ENCODE measurements at places on chromosomes 2 and 18. TPM values are rescaled to one million over a fixed set of nuclear protein-coding genes. Genes with fewer than 3 reads are reported as not detected.
A peak's percentile ranks its signal among the peaks of the same experiment; 100 is the strongest.

- no peak overlapping the region for H3K4me3 ChIP-seq
- peaks cover 10% of the 10 kb centered on the region for H3K4me1 ChIP-seq
- peaks cover 16% of the 10 kb centered on the region for H3K27me3 ChIP-seq
- no peak for DNase-seq
- H3K27ac ChIP-seq = no peak overlapping the region
These were observed 143.6 kb downstream of the SPP2 start for GRCh38 chr2:234193977-234194563.

DNA sequence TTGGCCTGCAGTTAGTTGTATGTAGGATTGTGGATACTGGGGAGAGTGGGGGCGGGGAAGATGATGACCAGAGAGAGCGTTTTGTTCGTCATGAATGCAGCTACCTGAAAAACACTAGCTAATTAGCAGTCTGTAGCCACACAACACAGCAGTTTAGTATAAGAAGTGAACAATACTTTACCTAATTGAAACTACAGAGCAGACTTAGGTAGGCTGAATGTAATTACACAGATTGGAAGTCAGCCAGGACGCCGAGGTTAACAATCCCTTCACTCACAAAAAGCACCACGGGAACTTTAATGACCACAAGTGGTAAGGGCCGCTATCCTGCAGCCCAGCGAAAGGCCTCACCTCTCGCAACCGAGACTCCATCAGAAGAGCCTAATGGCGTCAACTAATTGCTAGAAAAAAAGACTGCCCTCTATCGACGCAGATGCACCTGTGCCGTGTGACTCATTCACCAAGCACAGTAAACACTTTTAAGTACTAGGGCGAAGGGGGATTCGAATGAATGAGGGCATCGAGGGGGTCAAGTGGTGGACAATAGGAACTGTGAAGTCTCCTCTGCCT is 591.0 kb downstream of the ARHGAP15 start:
- H3K27ac ChIP-seq = no peak overlapping the region
- H3K36me3 ChIP-seq = peaks cover 45% of the 10 kb centered on the region
- peaks cover 10% of the 10 kb centered on the region for H3K4me1 ChIP-seq
- DNase-seq = no peak
- no peaks in the 10 kb centered on the region for H3K27me3 ChIP-seq
- no peak overlapping the region for H3K4me3 ChIP-seq

DNA sequence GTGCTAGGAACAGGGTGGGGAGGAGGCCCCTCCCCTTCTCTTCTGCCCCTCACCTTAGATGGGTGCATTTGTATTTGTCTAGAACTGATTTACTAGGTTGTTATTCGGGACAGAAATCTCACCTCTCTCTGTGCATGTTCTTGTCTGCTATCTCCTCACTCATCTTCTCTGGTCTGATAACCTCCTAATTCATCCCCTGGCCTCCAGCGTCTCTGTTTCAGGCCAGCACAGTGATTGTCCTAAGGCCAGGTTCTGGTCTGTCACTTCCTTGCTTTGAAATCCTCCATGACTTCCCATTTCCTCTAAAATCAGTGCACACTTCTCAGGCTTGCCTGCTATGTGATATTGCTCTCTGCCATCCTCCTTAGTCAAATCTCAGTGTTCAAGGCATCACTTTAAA is 58.4 kb downstream of the CELF4 start:
- H3K4me1 ChIP-seq = no peaks in the 10 kb centered on the region
- no peak for DNase-seq
- peaks cover 2% of the 10 kb centered on the region for H3K27me3 ChIP-seq
- H3K27ac ChIP-seq = no peak overlapping the region

DNA sequence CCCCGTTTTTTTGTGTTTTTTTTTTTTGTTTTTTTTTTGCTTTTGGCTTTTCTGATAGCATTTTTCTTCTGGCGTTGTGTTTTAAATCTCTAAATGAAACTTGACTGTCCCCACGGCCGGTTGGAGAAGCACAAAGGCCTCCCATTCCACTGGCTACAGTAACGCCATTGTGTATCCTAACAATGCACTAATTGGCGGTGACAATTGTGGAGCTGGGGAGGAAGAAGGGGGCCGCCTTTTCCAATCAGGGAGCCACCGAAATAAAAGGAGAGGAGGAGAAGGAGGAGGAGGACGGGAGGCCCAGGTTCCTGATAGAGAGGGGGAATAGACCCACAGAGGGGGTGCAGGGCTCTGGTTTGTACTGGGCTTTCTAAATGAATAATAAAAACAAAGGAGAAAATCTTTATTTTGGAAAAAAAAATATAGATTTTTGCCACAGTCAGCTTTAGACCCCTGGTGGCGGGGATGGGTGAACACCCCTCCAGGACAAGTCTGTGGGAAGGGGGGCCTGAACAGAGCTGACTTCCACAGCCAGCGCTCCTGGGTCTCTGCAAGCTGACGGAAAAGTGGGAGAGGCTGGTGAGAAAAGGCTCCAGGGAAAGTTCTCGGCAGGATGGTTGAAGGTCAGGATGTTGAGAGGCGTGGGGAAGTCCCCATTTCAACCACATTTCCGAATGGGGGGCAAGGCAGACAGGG is 43.7 kb upstream of the FZD5 start:
- peaks cover 2% of the 10 kb centered on the region for H3K4me1 ChIP-seq
- H3K4me3 ChIP-seq = no peak overlapping the region
- H3K27me3 ChIP-seq = no peaks in the 10 kb centered on the region
- no peak overlapping the region for H3K27ac ChIP-seq
- DNase-seq = no peak

DNA sequence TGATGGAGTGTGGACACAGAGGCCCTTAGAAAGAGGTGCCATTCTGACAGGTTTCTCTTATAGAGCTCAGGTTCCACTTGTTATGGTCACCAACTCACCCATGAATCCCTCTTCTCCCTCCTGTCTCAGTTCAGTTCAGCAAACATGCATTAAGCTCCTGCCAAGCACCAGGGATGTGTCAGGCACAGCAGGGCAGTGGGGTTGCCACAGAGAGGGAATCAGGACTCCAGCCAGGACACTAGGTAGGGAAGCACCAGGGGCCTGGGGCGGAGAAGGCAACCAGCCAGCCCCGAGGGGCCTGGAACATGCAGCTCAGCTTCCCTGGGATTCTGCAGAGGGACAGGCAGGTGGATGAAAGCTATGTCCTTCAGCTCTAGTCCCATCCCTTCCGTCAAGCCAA is 44.6 kb downstream of the TOGARAM2 start:
- no peak overlapping the region for H3K4me3 ChIP-seq
- H3K27me3 ChIP-seq = no peaks in the 10 kb centered on the region
- peaks cover 5% of the 10 kb centered on the region for H3K4me1 ChIP-seq

- no peaks in the 10 kb centered on the region for H3K36me3 ChIP-seq
- no peak overlapping the region for H3K27ac ChIP-seq
- no peak for DNase-seq
- H3K27me3 ChIP-seq = peaks cover 28% of the 10 kb centered on the region
- H3K4me3 ChIP-seq = no peak overlapping the region
These were observed 1.1 kb upstream of the SULT6B1 start for GRCh38 chr2:37189452-37190153.

- peak overlapping the region; percentile 92 for H3K27ac ChIP-seq
- H3K4me3 ChIP-seq = peak overlapping the region; percentile 90
- no peak for DNase-seq
- H3K36me3 ChIP-seq = peaks cover 33% of the 10 kb centered on the region
- H3K4me1 ChIP-seq = peaks cover 33% of the 10 kb centered on the region
- no peaks in the 10 kb centered on the region for H3K27me3 ChIP-seq
These were observed 558 bp upstream of the NEMP2 start for GRCh38 chr2:190535121-190535439.

GRCh38 chr18:58231930-58232329 is 187.9 kb downstream of the NEDD4L start:
- no peak overlapping the region for H3K27ac ChIP-seq
- no peak overlapping the region for H3K4me3 ChIP-seq
- H3K4me1 ChIP-seq = no peaks in the 10 kb centered on the region

NAT8 gene
- total RNA-seq = not detected

CPO gene
- not detected for total RNA-seq

DNA sequence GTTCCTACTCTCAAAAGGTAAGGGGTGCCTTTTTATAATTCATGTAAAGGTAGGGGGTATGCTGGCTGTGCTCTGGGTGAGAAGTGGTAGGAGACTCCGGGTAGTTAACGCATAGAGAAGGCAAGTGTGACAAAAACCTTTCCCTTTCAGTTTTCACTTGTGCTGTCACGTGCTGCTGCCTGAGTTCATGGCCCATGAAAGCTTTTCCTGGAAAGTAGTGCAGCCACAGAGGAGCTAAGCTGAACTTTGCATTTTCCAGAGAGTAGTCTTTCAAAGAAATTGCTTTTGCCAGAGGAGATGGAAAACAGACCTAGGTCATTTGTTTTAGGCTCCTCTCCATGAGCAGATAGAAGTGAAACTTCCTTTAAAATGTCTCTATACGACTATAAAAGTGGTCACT is 44.7 kb downstream of the THSD7B start:
- no peak overlapping the region for H3K4me3 ChIP-seq
- no peak overlapping the region for H3K27ac ChIP-seq
- no peaks in the 10 kb centered on the region for H3K4me1 ChIP-seq
- H3K36me3 ChIP-seq = no peaks in the 10 kb centered on the region
- no peaks in the 10 kb centered on the region for H3K27me3 ChIP-seq

DNA sequence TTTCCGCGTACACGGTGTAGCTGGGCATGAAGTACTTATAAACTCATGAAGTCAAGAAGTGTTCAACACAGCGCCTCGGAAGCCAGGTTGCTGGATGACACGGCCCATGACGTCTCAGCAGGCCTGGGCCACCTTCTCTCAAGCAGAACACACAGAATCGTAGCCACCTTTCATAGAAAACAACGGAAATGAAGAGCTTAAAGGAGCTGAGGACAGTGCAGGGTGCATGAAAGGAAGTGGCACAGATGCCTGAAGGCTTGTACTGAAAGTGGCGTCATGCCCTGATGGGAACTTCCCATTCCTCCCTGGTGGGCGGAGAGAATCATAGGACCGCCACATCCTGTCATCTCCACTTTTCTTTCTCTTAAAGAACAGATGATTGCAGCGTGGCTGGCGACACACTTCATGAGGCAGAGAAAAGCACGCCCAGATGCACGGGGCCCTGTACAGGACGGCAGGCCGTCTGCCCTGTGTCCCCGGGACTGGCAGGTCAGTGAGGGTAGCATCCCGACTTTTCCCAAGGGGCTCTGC is 31.1 kb downstream of the HDAC4 start:
- peaks cover 5% of the 10 kb centered on the region for H3K36me3 ChIP-seq
- H3K4me1 ChIP-seq = peaks cover 12% of the 10 kb centered on the region
- peak; percentile 54 for DNase-seq
- no peak overlapping the region for H3K27ac ChIP-seq
- H3K27me3 ChIP-seq = no peaks in the 10 kb centered on the region

DNA sequence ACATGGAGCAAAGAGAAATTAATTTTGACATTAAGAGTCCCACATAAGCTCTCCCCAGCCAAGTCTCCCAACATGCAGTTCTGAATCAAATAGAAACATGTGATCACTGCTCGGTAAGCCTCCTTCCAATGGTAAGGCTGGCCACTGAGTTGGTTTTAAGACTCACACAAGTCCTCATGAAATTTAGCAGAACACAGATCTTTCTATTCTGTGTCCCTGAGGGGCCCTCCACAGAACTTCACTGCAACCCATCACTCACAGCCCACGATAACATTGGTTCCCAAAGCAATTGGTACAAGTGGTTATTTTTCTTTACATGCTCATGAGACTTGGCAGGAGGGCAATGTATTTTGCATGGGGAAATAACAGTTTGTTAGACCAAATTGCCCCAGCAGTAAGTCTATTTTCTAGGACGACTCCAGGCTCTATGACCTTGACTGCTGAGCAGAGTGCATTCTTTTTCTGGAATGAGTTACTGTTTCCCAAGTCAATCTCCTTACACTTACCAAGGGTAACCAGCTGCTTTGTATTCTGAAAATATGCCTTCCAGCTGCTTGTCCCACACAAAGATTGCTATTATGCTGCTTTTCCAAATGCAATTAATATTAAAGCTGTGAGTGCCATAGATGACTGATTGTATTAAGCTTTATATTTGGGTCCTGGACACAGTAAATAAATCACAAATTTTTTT is 142.3 kb upstream of the TANK start:
- H3K4me1 ChIP-seq = no peaks in the 10 kb centered on the region
- no peak overlapping the region for H3K4me3 ChIP-seq
- peaks cover 2% of the 10 kb centered on the region for H3K36me3 ChIP-seq

- H3K27ac ChIP-seq = no peak overlapping the region
- H3K4me1 ChIP-seq = peaks cover 1% of the 10 kb centered on the region
- H3K27me3 ChIP-seq = no peaks in the 10 kb centered on the region
These were observed 80.3 kb upstream of the GAREM1 start for GRCh38 chr18:32550963-32551362.

DSEL gene
- 0.47 TPM for total RNA-seq

CDH2 gene
- not detected for total RNA-seq

DNA sequence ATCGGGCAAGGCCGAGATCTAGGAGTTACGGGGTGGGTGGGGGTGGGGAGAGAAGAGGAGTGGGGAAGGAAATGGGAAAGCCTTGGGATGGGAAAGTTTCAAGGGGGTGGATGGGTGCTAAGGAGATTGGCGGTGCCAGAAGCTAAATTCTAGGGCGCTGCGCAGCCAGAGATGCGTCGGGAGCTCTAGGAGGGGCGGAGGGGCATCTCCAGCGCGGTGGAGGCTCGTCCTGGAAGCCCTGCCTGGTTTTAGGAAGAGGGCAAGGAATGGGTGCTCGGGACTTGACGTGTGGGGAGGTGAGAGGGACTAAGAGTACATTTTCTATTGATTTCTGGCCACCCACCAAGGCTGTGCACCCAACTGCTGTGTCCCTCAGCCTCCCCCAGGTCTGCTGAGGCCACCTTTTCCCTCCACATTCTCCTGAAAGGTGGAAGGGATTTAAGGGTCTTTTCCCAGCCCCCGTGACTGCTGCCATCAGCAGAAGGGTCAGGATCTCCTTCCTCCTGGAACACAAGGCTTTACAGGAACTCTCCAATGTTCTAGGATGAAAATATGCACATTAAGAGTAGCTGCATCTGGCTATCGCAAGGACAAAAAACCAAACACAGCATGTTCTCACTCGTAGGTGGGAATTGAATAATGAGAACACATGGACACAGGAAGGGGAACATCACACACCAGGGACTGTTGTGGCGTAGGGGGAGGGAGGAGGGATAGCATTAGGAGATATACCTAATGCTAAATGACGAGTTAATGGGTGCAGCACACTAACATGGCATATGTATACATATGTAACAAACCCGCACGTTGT is 1.4 kb downstream of the C2orf72 start:
- H3K27ac ChIP-seq = no peak overlapping the region

GRCh38 chr2:230794497-230794896 is 70.2 kb upstream of the ITM2C start:
- H3K4me1 ChIP-seq = peaks cover 28% of the 10 kb centered on the region
- H3K27me3 ChIP-seq = no peaks in the 10 kb centered on the region

GRCh38 chr2:115084446-115084845 is 642.0 kb downstream of the DPP10 start:
- H3K27me3 ChIP-seq = no peaks in the 10 kb centered on the region
- H3K4me1 ChIP-seq = no peaks in the 10 kb centered on the region
- DNase-seq = no peak

GRCh38 chr2:166090908-166091307 is 36.9 kb downstream of the SCN1A start:
- no peak overlapping the region for H3K27ac ChIP-seq
- peaks cover 7% of the 10 kb centered on the region for H3K27me3 ChIP-seq
- H3K4me3 ChIP-seq = no peak overlapping the region
- DNase-seq = no peak
- no peaks in the 10 kb centered on the region for H3K36me3 ChIP-seq

DCC gene
- total RNA-seq = not detected

GRCh38 chr2:100998235-100998573 is 3.9 kb upstream of the RPL31 start:
- no peak for DNase-seq
- no peak overlapping the region for H3K4me3 ChIP-seq
- H3K27me3 ChIP-seq = no peaks in the 10 kb centered on the region
- H3K4me1 ChIP-seq = peaks cover 7% of the 10 kb centered on the region

Measured in activated naive CD8-positive, alpha-beta T cell treated with anti-CD3 and anti-CD28 coated beads, Interleukin-2, amount 10 ng/mL, durations not matched to agents 7 days and 5 days (primary cell).